ENCODE measurements at places on chromosomes 1 and 21. TPM values are rescaled to one million over a fixed set of nuclear protein-coding genes. Genes with fewer than 3 reads are reported as not detected.

The C1orf185 gene
- total RNA-seq = not detected

- no peak for DNase-seq
Measured at GRCh38 chr1:115660151-115660550, 18.4 kb downstream of the VANGL1 start.

The TTC22 gene
- 4.8 TPM for total RNA-seq

The DVL1 gene
- 26.8 TPM for total RNA-seq

GRCh38 chr1:43683560-43683959 lies 23.8 kb upstream of the ST3GAL3 start:
- no peak for DNase-seq

GRCh38 chr1:40036574-40036973 lies 4.0 kb upstream of the CAP1 start:
- DNase-seq = no peak

GRCh38 chr1:67463298-67463955 lies 33.2 kb upstream of the SERBP1 start:
- no peak for DNase-seq

DNA sequence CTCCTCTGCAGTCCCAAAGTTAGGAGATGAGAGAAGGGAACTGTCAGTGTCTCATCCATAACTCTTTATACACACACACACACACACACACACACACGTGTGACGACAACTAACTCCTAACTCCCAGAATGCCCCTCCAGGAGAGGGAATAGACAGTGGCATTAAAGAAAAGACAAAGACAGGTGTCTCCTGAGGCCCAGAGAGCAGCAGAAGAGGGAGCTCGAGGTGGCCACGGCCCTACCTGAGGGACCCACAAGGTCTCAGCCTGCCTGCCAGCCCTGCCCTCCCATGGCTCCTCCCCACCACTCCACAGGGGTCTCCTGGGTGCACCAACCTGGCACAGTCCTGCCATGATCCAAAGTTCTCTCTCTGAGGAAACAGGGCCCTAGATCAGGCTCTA lies 1.6 kb upstream of the PHLDA3 start:
- no peak for DNase-seq

DNA sequence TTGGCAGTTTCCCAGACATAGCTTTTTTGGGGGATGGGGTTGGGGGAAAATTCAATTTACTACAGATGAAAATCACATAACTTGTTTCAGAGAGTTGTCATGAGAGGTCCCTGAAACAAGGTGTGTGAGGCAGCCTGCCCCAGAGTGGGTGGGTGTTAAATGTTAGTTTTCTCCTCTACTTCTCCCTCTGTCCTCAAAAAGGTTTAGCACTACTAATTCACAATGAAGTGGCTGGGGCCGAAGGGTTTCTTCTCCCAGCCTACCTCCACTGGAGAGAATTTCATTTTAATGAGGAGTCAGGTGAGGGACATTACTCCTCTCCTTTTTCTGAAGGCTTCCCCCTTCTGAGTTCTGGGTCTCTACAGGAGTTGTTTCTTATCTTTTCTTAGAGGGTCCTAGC lies 103.3 kb downstream of the C1orf94 start:
- DNase-seq = no peak

DNA sequence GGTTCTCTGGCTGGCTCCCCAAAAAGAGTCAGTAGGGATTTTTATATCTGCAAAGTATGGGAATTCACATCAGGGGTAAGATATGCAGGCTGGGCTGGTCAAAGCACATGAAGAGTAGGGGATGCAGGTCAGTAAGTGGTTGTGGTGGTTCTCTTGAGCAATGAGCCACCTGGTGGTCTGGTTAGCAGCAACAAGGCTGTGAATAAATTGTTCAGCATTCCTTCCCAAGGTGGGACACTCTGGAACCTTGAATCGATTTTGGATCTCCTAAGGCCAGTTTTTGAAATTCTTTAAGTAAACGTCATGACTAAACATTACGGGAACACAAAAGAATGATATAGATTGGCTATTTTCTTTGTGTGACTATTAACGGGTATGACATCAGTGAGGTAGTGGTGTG lies 563.0 kb upstream of the NEGR1 start:
- no peak for DNase-seq

DNA sequence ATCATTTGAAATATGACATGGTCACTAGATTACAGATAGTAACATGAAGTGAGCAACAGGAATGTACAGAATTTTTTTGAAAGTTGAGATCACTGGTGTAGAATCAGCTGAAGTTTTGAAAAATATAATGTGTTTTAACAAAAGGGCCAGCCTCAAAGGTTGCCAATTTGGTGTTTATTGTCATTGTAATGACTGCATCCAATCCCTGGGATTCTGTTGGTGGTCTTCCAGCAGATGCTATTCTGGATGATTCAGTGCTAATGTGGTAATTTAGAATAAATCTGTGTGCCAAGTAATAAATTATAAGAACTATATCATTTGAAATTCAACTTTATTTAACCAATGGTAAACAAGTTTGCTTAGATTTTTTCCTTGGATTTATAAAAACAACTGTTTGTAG lies 436.4 kb upstream of the PKN2 start:
- DNase-seq = no peak

GRCh38 chr1:243596431-243597062 lies 253.5 kb downstream of the AKT3 start:
- DNase-seq = peak; percentile 33

GRCh38 chr21:26423511-26423910 lies 149.6 kb downstream of the CYYR1 start:
- DNase-seq = no peak

GRCh38 chr1:65483993-65484754 lies 63.7 kb downstream of the LEPR start:
- no peak for DNase-seq

DNA sequence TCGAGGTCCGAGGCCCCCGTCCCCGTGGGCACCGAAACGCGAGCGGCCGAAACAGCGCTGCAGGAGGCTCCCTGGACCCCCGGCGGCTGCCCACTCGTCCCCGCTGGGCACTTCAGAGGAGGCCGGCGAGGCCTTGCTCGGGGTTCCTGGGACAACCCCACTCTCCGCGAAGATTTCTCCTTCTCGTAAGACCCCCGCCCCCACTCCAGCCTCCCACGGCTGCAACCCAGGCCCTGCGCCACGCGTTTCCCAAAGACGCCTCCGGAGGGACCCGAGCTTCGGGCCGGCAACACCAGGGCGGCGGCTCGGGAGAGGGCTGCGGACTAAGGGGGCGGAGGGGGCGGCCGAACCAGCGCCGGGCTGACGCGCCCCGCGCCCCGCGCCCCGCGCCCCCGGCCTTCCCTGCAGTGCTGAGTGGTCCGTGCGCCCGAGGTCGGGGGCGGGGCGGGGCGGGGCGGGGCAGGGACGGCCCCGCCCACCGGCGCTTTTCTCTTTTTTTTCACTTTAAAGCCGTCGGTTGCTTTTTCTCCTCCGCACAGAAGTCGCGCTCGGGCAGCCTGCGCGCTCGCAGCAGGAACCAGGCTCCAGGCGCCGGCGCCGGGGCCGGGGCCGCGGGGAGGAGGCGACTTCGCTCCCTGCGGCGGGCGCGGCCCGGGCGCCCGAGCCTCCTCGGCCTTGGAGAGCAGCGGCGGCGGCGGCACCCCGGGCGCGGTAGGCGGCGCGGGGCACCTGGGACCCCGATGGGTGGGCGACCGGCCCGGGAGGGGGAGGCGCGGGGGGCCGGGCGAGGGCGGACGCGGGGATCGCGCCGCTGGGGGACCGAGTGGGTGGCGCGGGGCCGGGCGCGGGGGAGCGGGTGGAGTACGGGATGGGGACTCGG lies at the start of gene SPSB1:
SPSB1 (plus strand) TSS at position 534 of the 880 bp plus-strand sequence. CDS start 62,998 bp downstream, outside the sequence.
- peak; percentile 51 for DNase-seq

The ANXA9 gene
- not detected for total RNA-seq

The CFAP107 gene
- total RNA-seq = not detected

DNA sequence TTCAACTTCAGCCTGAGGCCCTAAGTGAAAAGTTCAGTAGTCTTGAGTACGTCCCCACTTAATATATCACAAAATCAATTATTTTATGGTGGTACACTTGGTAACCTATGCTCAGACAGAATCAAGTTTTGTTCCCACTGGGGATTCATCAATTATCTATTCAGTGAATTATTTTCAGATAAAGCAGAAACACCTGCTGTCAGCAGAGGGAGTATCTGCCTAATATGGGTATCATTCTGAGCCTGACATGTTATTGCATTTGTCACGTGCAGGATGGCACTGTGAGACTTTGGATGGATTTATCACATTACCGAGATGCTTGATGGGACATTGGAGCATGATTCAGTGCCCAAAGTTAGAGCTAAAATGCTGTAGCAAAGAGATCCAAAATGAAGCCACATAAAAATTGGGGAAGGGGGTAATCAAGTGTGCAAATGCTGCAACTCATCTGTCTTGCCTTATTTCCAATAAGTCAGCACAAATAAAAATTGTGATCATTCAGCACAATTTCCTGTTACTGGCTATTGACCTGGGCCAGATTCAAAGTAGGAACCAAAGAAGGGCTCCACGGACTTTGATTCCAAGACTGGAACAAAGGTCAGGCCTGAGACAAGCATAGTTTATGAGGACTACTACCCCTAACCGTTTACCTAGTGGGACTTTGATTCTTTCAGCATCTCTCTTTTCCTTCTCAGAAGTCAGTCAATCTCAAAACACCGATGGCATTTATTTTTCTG lies 657.6 kb downstream of the LMO4 start:
- DNase-seq = no peak

GRCh38 chr1:183152180-183152579 lies 33.9 kb upstream of the LAMC2 start:
- DNase-seq = no peak

The C1orf94 gene
- not detected for total RNA-seq

DNA sequence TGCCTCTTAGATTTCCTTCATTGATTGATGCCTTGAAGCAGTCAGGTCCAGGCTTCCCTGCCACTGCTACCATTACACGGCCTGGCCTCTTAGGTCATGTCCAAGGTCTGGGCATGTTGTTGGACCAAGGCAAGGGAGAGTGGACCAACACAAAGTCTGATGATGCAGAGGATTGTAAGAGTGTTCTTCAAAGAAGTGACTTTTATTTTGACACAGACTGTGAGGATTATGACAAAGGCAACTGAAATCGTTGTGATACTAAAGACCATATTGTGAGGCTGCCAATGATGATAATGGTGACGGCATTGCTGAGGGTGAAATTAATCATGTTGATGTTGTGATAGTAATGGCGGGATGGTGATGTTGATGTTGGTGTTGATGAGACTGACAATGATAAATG lies 149.5 kb downstream of the GRIK3 start:
- DNase-seq = no peak

- no peak for DNase-seq
Measured at GRCh38 chr1:84693785-84694184, 3.5 kb upstream of the SSX2IP start.

The KANK4 gene
- total RNA-seq = not detected

The TNFRSF1B gene
- total RNA-seq = 187 TPM

DNA sequence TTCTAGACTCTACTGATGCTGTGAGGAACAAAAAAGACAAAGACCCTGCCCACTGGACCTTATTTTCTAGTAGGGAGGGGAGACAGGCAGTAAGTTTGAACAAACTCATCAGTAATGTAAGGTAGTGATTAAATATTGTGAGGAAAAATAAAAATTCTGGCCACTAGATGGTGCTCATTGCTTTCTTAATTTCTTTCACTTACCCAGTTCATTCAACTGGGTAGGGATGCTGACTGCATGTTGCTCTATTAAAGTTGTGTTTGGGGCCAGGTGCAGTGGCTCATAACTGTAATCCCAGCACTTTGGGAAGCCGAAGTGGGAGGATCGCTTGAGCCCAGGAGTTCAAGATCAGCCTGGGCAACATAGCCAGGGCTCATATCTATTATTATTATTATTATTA lies 6.3 kb upstream of the KYAT3 start:
- no peak for DNase-seq

DNA sequence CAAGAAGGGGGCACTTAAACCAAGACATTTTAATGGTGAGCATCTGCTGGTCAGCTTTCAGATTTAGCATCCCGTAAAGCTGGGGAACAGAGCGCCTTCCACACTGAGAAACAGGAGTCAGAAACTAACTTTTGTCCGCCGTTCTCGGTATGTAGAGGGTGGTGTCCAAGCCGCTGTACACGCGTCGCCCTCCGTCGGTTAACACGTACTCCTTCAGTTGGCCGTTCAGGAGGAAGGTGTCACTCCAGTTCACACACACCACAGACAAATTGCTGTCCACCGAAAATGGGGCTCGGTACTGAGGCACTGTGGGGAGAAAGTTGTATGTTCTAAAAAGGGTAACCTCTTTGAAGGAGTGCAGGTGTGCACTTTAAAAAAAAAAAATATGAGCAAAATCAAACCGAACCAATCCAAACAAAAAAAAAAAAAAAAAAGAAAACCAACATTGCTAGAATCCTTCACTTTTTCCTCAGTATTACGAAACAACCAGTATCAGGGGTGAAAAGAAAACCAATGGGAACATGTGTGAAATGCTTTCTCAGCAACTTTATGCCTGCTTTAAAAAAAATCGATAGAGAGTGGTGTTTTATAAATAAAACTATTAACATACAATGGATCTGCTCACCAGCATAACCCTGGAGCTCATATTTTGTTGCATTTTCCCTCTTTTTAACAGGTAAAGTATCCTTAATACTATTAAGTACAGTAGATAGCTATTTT lies 73.5 kb downstream of the KCTD3 start:
- no peak for DNase-seq

The LDLRAD1 gene
- total RNA-seq = not detected

The C8B gene
- total RNA-seq = not detected

DNA sequence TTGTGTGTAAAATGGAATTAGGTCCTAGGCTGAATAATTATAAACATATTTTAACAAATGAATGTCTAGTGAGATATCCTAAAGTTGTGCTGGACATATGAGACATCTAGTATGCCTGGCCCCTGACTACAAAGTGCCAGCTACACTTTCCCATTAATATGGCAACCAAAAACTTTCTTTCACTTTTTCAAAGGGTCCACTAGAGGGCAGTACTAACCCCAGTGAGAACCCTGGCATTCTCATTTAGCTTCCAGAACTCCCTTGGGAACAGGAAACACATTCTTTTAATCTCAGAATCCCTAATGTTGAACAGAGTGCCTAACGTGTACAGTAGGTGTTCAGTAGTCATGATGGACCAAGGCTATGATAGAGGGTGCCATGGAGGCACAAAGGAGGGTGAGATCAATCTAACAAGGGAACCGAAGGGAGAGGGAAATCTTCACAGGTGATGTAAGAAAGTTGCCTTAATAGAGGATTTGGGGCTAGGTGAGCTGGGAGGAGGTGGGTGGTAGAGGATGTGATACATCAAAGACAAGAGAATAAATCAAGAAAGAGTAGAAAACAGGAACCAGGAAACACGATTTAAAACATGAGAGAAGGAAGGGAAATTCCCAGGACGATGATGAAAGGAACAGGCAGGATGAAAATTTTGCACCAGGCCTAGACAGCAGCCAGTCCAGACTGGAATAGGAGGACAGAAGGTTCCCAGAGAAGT lies 41.6 kb downstream of the NSL1 start:
- DNase-seq = no peak

GRCh38 chr1:234476172-234476571 lies 2.8 kb downstream of the TARBP1 start:
- no peak for DNase-seq
